Neural crest cell (in vitro differentiated cells): ENCODE measurements at places on chromosomes 16 and 17. TPM values are rescaled to one million over a fixed set of nuclear protein-coding genes. Genes with fewer than 3 reads are reported as not detected.

- DNase-seq: no peak
These were observed 3.6 kb upstream of the ALOX12B start for GRCh38 chr17:8091033-8091687.

Gene CLN3
- 34.4 and 34.6 TPM in 2 replicates for total RNA-seq

- peak; percentile 14 for DNase-seq
These were observed 32.8 kb upstream of the NUDT16L1 start for GRCh38 chr16:4660454-4661007.

DNA sequence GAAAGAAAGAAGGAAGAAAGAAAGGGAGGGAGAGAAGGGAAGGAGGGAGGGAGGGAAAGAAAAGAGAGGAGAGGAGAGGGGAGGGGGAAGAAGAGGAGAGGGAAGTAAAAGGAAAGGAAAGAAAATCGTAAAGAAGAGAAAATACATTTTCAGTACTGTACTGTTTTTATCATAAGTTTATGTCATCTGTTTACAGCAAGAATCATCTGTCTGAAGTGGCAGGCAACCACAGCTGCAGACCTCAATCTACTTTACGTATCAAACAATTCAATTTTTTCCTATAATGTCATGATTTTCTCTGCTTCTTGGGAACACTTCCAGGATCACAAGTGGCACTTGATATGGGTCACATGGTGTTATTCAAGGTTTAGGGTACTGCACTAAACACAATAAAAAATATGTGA lies 58.3 kb downstream of the USP32 start:
- no peak for DNase-seq

GRCh38 chr16:64919929-64920607 lies 201.8 kb downstream of the CDH11 start:
- no peak for DNase-seq

- DNase-seq: no peak
These were observed 43.9 kb downstream of the TSC2 start for GRCh38 chr16:2091547-2092255.

DNA sequence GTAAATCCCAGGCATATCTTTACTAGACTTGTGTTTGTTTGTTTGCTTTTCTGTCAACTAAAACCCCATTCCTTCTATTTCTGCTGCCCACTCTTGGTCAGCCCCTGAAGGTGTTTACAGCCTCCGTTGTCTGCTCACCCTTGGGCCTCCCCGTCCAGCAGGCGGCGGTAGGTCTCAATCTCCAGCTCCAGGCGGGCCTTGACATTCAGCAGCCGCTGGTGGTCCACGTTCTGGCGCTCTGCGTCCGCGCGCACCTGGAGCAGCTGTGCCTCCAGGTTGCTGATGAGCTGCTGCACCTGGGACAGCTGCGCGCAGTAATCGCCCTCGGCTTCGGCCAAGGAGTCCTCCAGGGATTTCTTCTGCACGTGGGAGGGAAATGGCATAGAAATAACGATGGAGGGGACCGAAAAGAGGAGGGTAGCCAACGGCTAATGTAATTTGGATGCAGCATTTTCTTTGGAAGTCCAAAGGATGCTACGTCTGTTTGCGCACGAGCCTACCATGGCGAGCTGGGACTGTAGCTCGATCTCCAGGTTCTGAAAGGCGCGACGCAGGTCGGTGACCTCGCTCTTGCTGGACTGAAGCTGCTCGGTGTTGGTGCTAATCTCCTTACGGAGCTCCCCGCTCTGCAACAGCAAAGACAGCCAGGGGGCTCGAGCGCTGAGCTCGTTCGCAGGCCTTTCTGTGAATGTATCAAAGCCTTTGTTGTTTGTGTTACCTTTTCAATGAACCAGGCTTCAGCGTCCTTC lies 3.9 kb downstream of the KRT12 start:
- DNase-seq: peak; percentile 22

DNA sequence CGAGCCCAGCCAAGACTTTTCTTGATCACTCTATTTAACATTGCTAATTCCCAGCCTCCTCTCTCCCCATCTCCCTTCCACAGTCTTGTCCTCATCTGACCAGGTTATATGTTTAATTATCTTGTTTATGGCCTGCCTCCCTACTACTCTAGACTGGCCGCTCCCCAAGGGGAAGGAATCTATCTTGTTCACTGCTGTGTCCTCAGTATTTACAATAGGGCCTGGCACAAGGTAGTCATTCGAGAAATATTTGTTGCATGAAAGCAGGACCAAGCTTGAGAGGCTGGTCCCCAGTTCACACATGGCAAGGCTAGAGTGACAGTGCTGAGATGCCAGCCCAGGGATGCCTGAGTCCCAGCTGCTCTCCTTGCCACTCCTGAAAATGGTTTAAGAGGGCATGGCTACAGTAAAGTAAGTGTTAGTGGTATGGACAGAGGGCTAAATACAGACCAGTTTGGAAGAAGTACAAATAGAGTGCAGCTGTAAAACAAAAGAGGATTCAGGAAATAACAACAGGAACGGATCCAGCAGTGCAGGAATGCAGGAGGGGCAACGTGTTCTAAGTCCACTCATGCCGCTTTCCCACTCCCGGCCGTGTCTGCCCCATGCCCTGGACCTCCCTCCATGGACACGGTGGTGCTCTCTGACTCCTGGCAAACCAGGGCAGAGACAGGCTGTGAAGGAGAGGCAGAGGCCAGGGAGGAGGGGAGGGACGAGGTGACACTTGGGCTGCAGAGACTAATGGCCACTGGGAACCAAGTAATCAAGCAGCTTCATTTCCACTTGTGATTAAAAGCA lies 65.6 kb downstream of the TOM1L2 start:
- DNase-seq: no peak

Gene DNAAF8
- 0.68 and 0.96 TPM in 2 replicates for total RNA-seq

Gene DNASE1
- 23.6 and 26.0 TPM in 2 replicates for total RNA-seq

DNA sequence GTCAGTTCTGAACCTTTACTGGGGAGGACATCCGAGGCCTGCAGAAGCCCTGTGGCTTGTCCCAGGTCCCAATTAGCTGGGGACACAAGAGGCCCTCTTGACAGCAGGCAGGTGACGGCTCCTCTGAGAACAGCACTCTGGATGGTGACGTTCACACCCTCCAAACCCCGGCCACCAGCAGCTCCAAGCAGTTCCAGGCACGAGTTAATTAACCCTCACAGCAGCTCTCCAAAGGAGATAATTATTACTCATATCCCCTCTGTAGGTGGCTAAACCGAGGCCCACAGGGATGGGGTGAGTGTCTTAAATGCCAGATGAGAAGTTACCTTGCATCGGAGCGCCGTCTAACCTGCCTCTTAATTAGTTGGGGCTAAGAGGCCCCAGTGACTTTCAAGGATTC lies 168.9 kb upstream of the CIBAR2 start:
- DNase-seq: no peak

DNA sequence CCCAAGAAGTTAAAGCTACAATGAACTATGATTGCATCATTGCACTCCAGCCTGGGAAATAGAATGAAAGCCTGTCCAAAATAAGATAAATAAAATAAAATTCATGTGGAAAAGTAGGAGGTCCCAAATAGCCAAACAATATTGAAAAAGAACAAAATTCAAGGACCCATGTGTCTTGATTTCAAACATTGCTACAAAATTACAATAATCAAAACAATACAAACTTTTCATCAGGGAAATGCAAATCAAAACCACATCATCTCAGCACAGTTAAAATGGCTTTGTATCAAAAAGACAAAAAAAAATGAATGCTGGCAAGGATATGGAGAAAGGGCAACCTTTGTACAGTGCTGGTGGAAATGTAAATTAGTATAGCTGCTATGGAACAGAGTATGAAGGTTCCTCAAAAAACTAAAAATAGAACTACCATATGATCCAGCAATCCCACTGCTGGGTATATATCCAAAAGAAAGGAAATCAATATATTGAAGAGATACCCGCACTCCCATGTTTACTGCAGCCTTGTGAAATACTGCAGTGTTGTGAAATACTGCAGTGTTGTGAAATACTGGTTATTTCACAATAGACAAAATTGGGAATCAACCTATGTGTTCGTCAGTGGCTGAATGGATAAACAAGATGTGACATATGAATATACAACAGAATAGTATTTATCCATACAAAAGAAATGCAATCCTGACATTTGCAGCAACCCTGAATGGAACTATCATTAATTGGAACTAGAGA lies 24.5 kb upstream of the ZNF287 start:
- no peak for DNase-seq

GRCh38 chr17:7703584-7704479 lies 1.2 kb upstream of the EFNB3 start:
- DNase-seq: no peak

GRCh38 chr17:39578272-39578671 lies 29.4 kb downstream of the NEUROD2 start:
- DNase-seq: no peak

DNA sequence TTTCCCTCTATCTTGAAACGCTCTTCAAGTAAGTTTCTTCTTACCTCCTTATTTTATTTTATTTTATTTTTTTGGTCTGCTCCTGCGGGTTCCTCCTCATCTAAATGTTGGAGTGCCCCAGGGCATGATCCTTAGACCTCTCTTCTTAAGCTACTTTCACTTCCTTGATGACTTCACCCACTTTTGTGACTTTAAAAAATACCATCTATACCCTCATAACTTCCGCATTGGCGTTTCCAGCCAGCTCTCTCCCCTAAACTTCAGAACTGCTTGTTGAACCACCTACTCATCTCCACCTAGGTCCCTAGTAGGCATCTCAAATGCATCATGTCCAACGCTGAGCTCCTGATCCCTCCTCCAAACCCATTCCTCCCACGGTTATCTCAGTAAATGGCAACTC lies 51.4 kb upstream of the NFAT5 start:
- DNase-seq: no peak

Gene EMP2
- 23.4 and 28.1 TPM in 2 replicates for total RNA-seq

Gene COASY
- 58.3 and 59.6 TPM in 2 replicates for total RNA-seq

DNA sequence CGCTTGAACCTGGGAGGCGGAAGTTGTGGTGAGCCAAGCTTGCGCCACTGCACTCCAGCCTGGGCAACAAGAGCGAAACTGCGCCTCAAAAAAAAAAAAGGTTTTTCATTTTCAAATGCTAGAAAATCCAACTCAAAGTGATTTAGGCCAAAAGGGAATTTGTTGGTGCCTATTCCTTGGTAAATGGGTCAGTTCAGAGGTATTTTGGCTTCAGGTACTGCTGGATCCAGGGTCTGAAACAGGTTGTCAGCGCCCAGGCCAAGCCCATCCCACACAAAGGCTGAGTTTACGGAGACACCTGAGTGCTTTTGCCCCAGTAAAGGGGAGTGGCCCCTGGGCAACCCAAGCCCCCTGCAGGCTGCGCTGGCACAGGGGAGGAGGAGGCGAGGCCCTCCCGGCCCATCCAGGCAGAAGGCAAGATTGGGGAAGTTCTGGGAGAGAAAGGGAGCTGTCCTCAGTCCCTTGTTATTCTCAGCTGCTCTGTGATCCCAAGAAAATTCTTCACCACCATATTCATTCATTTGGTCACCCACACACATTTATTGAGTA lies 8.5 kb upstream of the JPH3 start:
- DNase-seq: no peak

- DNase-seq: no peak
These were observed 32.2 kb upstream of the MLKL start for GRCh38 chr16:74732707-74733350.

GRCh38 chr16:79012671-79013434 lies 587.7 kb downstream of the MAF start:
- DNase-seq: no peak

DNA sequence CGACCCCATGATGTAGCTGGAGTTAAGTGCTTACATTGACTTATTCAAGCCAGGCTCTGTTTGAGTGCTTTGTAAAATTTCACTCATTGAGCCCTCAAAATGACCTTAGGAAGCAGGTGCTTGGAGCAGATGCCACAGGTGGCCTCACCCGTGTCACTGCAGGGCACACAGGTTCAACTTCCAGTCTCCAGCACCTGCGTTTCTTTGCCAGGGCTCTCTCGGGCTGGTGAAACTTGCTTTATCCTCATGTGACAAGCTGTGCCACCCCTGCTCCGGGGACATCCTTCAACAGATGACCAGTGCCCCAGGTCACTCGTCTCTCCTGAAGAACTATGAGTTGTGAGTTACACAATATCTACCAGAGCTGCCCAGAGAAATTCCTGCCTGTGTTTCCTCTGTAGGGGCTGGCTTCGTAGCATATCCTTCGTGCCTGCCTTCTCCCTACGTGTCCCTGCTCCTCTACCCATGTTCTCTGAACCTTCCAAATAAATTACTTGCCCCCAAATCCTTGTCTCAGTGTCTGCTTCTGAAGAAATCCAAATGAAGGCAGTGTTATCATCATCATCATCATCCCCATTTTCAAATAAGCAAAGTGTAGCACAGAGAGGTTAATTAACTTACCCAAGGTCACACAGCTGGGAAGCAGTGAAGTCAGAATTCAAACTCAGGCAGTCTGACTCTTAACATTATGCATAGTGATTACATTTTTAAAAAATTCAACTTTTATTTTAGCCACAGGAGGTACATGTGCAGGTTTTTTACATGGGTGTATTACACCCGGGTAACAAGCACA lies 352.5 kb downstream of the NPIPA8 start:
- DNase-seq: no peak

Gene EVPLL
- total RNA-seq: not detected in 2 replicates

Gene CRHR1
- total RNA-seq: 0.41 and 1.1 TPM in 2 replicates

GRCh38 chr16:4517812-4518680 lies 20.5 kb downstream of the CDIP1 start:
- DNase-seq: peak; percentile 44

GRCh38 chr16:48076455-48077012 lies 79.3 kb downstream of the ABCC12 start:
- DNase-seq: no peak

Gene SNRNP25
- 79.1 and 85.6 TPM in 2 replicates for total RNA-seq

GRCh38 chr16:73792199-73793020 lies 504.2 kb upstream of the PSMD7 start:
- no peak for DNase-seq

Gene CAVIN1
- 0.09 and 0.14 TPM in 2 replicates for total RNA-seq

Gene SERPINF2
- 0.19 TPM in 1 of 2 replicates, not detected in the other for total RNA-seq

DNA sequence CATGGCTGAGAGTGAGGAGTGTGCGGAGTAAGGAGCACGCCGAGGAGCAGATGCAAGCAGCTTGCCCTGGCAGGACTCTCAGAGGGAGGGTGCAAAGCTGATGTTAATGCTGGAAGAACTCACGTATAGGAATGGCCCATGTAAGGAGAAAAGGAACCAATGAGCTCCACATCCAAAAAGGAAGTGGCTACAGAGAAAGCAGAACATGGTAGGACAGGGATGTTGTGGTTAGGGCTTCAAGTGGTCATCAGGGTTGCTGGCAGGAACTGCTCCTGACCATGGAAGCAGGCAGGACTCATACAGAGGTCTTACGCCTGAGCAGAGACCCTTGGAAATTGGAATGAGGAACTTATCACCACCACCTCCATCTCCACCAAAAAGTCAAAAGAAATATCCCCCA lies 5.2 kb downstream of the MYO1D start:
- no peak for DNase-seq

Gene TBC1D3E
- total RNA-seq: not detected in 2 replicates

Gene ADAD2
- total RNA-seq: not detected in 2 replicates
